Psoas muscle (tissue), 8 donors: ENCODE measurements at places on chromosomes 12 and 14. TPM values are rescaled to one million over a fixed set of nuclear protein-coding genes. Genes with fewer than 3 reads are reported as not detected.

DNA sequence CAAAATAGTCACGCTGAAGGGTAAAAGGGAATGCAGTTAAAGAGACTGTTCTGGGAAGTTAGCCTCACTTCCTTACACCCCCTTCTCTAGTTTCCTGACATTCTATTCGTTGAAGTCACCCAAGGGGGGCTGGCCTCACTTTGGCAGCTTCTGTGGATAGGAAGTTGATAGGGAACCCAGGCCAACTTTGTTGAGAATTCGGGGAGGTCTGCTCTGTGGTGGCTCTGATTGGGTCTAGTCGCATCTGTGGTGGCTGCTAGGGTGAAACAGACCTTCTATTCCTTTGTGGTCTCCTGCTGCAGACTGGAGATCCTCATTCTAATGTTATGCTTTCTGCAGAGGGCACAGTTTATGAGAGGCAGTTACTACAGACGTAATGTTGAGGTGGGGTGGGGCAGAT is 28.8 kb upstream of the GZMB start:
- no peak for DNase-seq

The PRKD1 gene
- total RNA-seq = 0.79 TPM

- no peak for DNase-seq
Measured at GRCh38 chr14:72845683-72846082, 48.2 kb downstream of the DPF3 start.

DNA sequence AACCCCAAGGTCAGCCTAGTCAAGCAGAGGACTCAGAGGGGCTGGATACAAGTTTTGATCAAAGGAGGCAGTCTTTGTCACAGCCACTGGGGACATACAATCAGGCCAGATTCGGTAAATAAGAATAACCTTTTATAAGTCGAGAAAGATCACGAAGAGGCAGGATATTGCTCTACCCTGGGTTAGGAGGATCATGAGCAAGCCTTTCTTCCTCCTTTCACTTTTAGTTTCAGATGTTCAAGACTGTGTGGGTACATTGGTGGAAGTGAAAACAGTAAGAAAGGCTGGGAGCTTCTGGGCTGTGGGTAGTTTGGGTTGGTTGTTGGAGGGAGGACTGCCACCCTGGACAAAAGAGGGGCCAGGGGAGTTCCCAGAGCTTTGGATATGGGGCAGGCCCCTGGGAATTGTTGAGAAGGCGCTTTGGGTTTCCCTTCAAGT is 127.7 kb downstream of the SNAPC1 start:
- DNase-seq = no peak

The HCAR3 gene
- total RNA-seq = 0.13 TPM

GRCh38 chr14:52703225-52703624 is 3.8 kb upstream of the PSMC6 start:
- DNase-seq = no peak

DNA sequence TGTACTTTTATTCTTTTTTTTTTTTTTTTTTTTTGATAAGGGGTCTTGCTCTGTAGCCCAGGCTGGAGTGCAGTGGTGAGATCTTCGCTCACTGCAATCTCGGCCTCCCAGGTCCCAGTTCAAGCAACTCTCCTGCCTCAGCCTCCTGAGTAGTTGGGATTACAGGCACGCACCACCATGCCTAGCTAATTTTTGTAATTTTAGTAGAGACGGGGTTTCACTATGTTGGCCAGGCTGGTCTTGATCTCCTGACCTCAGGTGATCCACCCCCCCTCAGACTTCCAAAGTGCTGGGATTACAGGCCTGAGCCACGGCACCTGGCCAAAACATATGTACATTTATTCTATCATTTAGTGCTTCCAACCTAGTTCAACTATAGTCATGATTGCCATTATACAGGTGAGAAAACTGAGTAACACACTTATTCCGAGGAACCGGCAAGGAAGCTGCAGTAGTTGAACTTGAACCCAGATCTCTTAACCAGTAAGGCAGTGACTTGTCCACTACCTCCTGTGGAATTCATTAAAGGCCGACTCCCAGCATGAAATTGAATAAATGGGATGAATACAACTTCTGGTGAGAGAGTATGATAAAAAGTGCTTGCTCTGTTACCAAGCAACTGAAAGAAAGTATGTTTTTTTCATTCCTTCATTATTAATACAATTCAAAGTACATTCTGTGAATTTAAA is 755 bp upstream of the ATF7IP start:
- no peak for DNase-seq

DNA sequence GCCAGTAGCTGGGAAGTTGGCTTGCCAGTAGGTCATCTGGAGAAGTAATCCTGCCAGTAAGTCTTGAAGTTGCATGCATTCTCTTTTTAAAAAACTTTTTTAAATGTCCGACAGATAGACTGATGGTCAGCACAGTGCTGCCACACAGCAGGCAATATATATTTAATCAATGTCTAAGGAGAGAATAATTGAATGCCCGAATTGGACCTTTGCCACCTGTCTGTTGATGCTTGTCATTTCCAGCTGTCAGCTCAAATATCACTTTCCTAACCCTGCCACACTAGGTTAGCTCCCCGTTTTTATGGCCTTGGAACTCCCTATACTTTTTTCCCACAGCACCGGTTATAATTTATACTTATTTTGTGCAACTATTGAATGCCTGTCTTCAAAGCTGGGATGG is 2.1 kb upstream of the SLC15A4 start:
- no peak for DNase-seq

DNA sequence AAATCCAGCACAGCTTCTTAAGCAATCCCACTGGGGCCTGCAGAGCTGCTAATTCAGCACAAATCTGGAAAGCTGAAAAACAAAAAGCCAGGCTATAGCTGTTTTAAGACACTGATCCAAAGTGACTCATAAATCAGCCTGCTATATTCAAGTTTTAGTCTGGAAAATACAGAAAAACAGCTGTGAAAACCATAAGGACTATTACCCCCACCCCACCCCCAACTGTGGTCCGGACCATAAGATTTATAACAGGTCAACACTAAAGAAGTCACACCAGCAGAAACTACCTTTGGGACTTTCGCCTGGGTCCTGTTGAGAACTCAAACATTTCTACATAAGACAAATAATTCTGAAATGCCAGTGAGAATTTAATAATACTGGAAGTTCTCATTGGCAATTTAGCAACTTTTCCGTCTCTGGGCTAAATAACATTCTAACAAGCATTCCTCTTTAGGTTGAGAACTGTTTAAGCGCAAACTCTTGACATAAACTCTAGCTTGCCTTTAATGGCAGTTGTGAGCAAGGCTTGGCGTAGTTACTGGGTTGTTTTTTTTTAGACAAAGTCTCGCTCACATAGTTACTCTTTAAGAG is 3.3 kb downstream of the LRIG3 start:
- no peak for DNase-seq

DNA sequence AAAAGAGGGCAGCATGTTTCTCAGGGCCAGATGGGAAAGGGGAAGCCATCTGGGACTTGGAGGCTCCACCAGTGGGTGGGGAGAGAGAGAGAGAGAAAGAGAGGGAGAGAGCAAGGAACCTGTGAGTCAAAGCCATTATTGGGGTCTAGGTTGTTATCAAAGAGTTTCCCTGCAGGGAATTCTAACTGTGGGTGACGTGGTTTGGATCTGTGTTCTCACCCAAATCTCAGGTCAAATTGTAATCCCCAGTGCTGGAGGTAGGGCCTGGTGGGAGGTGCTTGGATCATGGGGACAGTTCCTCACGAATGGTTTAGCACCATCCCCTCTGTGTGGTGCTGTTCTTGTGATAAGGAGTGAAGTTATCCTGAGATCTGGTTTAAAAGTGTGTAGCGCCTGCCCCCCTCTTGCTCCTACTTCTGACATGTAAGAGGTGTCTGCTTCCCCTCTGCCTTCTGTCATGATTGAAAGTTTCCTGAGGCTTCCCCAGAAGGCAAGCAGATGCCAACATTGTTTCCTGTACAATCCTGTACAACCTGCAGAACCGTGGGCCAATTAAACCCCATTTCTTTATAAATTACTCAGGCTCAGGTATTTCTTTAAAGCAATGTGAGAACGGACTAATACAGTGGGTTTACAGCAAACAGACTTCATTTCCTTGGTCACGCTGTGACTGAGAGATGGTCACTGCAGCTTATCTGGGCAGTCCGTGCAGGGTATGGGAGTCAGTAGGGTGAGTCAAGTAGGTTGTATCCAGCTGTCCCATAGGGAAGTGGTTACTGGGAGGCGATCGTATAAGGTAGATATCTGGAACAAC is 52.4 kb downstream of the CCDC91 start:
- DNase-seq = no peak

GRCh38 chr12:52231305-52232202 is 1.5 kb upstream of the KRT7 start:
- DNase-seq = peak; percentile 36

DNA sequence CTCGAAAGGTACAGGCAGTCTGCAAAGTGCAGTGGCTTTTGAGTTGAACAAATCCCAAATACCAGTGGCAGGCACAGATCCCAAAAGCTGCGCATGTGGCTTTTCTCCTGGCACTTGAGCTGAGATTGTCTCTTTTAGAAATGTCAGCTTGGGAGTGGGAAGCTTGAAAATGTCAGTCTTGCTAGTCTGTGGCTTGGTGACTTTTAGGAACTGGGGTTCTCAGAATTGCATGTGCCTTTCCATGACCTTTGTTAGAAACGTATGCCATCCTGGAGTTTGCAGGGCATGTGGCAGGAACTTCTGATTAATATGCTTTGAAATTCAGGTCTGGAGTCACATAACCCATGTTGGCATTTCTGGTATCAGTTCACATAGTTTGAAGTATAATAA is 182.1 kb downstream of the CHST11 start:
- no peak for DNase-seq

GRCh38 chr12:108634341-108634751 is 652 bp upstream of the SELPLG start:
- no peak for DNase-seq

- peak; percentile 11 for DNase-seq
Measured at GRCh38 chr14:68899033-68899603, 80.0 kb downstream of the ACTN1 start.
